Calu3 (cell line): ENCODE measurements at places on chromosomes 2 and 18. TPM values are rescaled to one million over a fixed set of nuclear protein-coding genes. Genes with fewer than 3 reads are reported as not detected.
A peak's percentile ranks its signal among the peaks of the same experiment; 100 is the strongest.

DNA sequence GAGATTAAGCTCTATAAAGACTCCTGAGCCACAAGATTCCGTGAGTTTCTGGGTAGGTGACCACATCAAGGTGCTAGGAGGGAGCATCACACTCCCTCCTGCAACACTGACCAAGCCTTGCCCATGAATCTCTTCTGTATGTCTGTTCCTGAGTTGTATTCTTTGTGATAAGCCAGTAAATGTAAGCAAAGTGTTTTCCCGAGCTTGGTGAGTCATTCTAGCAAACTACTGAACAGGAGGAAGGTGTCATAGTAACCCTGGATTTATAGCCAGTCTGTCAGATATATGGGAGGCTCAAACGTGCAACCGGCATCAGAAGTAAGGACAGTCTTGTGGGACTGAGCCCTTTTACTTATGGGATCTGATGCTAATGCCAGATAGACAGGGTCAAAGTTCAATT is 346.1 kb upstream of the KYNU start:
- H3K27ac ChIP-seq = no peak overlapping the region
- no peak overlapping the region for H3K4me3 ChIP-seq
- peaks cover 8% of the 10 kb centered on the region for H3K4me1 ChIP-seq

GRCh38 chr2:54954705-54955357 is 95.4 kb downstream of the RTN4 start:
- H3K4me3 ChIP-seq = no peak overlapping the region
- H3K36me3 ChIP-seq = no peaks in the 10 kb centered on the region
- no peak overlapping the region for H3K27ac ChIP-seq

DNA sequence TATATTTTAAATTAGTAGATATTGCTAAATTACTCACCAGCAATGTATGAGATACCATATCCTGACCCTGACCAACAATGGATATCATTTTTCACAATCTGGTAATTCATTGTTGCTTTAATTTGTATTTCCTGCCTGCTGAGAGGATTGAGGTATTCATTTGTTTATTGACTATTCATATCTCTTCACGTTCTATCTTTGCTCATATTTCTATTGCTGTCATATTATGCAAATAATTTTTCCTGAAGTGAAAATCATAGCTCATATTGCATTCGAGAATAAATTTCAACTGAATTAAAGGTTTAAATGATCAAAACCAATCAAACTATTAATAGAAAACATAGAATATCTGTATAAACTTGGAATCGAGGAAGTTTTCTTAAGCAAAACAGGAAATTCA is 31.0 kb downstream of the INO80D start:
- no peaks in the 10 kb centered on the region for H3K27me3 ChIP-seq
- H3K36me3 ChIP-seq = peaks cover 14% of the 10 kb centered on the region
- H3K4me1 ChIP-seq = no peaks in the 10 kb centered on the region
- H3K27ac ChIP-seq = no peak overlapping the region
- H3K4me3 ChIP-seq = no peak overlapping the region

GRCh38 chr18:22513721-22514481 is 96.2 kb upstream of the CTAGE1 start:
- no peak overlapping the region for H3K4me3 ChIP-seq
- H3K27me3 ChIP-seq = no peaks in the 10 kb centered on the region
- no peaks in the 10 kb centered on the region for H3K4me1 ChIP-seq

DNA sequence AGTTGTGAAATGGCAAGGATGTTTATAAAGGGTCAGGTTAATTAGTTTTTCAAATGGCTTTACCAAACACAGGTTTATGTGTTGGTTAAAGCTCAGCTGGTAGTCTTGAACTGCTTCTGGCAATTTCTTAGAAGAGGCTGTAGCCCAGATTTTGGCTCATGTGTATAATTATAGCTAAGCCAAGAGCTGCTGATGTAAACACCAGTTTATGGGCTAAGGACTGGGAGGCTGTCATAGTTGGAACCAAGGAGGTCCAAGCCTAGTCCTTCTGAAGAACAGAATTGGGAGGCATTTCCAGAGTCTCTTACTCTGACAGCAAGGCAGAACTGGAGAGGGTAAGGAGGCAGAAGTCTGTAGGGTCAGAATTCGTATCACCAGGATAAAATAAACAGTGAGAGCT is 25.4 kb downstream of the UBE2E3 start:
- H3K4me3 ChIP-seq = no peak overlapping the region
- no peak for DNase-seq
- H3K4me1 ChIP-seq = peaks cover 20% of the 10 kb centered on the region
- no peaks in the 10 kb centered on the region for H3K36me3 ChIP-seq
- H3K27me3 ChIP-seq = no peaks in the 10 kb centered on the region
- H3K27ac ChIP-seq = no peak overlapping the region

DNA sequence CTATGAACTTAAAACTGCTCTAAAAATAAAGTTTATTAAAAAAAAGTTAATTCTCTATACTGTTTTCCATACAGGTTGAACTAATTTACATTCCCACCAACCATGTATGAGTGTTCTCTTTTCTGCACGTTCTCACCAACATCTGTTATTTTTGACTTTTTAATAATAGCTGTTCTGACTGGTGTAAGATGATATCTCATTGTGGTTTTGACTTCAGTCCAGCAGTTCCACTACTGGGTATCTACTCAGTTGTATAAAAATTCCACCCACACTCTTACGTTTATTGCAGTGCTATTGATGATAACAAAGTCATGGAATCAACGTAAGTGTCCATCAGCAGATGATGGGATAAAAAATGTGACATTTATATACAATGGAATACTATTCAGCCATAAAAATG is 33.7 kb downstream of the SPAG16 start:
- no peaks in the 10 kb centered on the region for H3K36me3 ChIP-seq
- no peaks in the 10 kb centered on the region for H3K27me3 ChIP-seq
- no peak overlapping the region for H3K4me3 ChIP-seq
- H3K4me1 ChIP-seq = no peaks in the 10 kb centered on the region
- no peak for DNase-seq
- H3K27ac ChIP-seq = no peak overlapping the region

- no peaks in the 10 kb centered on the region for H3K4me1 ChIP-seq
- H3K27me3 ChIP-seq = no peaks in the 10 kb centered on the region
- H3K4me3 ChIP-seq = no peak overlapping the region
- no peak for DNase-seq
Observed at GRCh38 chr18:7676253-7676873, 109.2 kb downstream of the PTPRM start.

DNA sequence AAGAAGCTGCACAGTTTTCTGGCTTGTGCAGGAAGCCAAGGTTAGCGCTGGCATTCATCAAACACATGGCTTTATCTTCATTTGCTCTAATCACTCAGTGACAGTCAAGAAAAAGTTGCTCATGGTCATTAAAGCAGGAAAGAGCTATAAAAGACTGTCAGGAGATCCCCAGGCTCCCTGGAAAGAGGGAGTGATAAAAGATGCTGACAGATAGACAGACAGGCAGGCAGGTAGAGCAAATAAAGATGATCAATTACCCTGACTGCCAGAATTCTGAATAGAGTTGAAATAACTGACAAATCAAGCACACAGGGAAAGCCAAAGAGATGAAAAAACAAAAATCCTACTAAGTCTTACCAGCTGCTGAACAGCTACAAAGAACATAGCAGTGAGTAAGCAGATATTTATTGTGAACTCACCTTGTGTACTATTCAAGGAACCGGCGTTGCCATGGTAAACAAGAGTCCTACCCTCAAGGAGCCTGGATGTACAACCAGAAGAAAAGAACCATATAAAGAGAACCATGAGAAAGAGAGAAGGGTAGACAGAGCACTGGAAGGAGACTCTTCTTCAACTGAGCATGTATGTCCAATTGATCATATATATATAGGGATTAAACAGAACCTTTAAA is 68.0 kb downstream of the RNF152 start:
- H3K27me3 ChIP-seq = peaks cover 53% of the 10 kb centered on the region
- no peak overlapping the region for H3K4me3 ChIP-seq
- H3K36me3 ChIP-seq = no peaks in the 10 kb centered on the region
- no peak for DNase-seq
- H3K27ac ChIP-seq = no peak overlapping the region

DNA sequence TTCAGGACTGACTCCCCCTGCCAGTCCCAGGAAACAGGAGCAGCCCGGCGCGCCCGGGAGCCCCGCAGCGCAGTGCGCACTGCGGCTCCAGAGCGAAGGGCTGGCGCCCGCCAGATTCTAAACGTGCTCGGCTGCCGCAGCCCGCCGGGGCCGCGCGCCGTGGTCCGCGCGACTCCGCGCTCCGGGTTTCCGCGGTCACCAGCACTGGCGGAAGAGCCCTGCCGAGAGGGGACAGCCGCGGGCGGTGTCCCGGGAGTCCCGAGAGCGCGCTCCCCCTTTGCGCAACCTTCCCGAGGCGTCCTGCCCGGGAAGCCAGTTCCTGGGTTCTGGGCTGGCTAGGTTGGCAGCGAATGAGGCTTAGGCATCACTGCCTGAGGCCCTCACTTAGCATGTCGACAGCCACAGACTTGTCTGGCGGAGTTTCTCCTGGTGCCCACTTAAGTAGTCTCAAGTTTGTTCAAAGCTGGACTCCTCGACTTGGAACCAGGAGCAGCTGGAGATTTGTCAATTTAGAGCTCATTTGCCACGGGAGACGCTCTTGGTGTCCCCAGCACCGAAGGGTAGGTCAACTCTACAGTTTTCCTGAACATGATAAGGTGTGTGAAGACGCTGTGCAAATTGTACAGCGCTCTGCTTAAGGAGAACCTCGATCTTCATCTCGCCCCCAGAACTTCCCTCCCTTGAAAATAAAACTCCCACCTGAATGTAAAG is 1.5 kb upstream of the VSNL1 start:
- no peak overlapping the region for H3K27ac ChIP-seq
- H3K36me3 ChIP-seq = peaks cover 15% of the 10 kb centered on the region
- peak; percentile 15 for DNase-seq
- peak overlapping the region; percentile 38 for H3K4me3 ChIP-seq

DNA sequence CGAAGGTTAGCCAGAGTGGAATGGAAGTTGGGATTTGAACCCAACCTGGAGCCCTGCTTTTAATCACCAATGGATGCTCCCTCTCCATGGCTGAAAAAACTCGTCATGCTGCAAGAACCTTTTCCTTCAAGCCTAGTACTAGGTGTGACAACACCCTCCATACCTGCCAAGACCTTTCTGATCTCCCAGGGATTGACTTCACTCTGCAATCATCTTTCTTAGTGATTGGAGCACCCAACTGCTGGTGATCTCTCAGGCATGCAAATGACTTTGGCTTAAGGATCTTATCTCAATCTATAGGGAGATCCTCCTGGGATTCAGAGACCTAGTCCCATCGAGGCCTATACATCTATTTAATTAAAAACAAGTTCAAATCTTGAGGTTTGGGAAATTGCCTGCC is 23.5 kb upstream of the ITGB6 start:
- H3K27me3 ChIP-seq = no peaks in the 10 kb centered on the region
- H3K27ac ChIP-seq = peak overlapping the region; percentile 94
- H3K36me3 ChIP-seq = peaks cover 26% of the 10 kb centered on the region
- DNase-seq = no peak
- H3K4me1 ChIP-seq = peaks cover 95% of the 10 kb centered on the region

DNA sequence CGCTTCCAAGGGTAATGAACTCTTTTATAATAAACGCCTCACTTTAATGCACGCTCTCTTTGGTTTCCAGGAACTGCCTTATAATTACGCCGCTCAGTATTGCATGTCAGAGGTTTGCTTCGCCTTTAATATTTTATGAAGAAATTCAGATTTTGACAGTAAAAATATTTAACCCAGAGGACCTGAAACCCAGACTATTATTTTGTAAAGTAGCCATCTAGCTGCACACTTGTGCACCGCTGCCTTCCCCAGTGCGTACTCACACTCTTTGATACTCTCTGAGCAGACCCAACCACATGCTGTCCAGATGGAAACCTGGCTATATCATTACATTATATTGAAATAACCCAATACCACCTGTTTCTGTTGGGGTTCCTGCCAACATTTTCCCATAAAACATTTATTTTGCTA is 270.1 kb downstream of the C1D start:
- H3K4me3 ChIP-seq = no peak overlapping the region
- H3K4me1 ChIP-seq = peaks cover 8% of the 10 kb centered on the region
- H3K27ac ChIP-seq = no peak overlapping the region
- no peak for DNase-seq
- H3K27me3 ChIP-seq = peaks cover 20% of the 10 kb centered on the region
- H3K36me3 ChIP-seq = no peaks in the 10 kb centered on the region

GRCh38 chr2:218645126-218645525 is 14.3 kb downstream of the ZNF142 start:
- H3K4me3 ChIP-seq = no peak overlapping the region
- no peaks in the 10 kb centered on the region for H3K27me3 ChIP-seq
- no peak for DNase-seq
- H3K36me3 ChIP-seq = peaks cover 62% of the 10 kb centered on the region
- no peaks in the 10 kb centered on the region for H3K4me1 ChIP-seq
- peak overlapping the region; percentile 66 for H3K27ac ChIP-seq

GRCh38 chr18:73577365-73577764 is 570.3 kb downstream of the FBXO15 start:
- no peak overlapping the region for H3K27ac ChIP-seq
- no peaks in the 10 kb centered on the region for H3K4me1 ChIP-seq
- no peaks in the 10 kb centered on the region for H3K27me3 ChIP-seq
- no peaks in the 10 kb centered on the region for H3K36me3 ChIP-seq
- DNase-seq = no peak
- H3K4me3 ChIP-seq = no peak overlapping the region

GRCh38 chr2:6410313-6410712 is 455.4 kb downstream of the CMPK2 start:
- H3K4me3 ChIP-seq = no peak overlapping the region
- no peaks in the 10 kb centered on the region for H3K4me1 ChIP-seq
- H3K27me3 ChIP-seq = no peaks in the 10 kb centered on the region
- H3K36me3 ChIP-seq = no peaks in the 10 kb centered on the region
- no peak for DNase-seq
- H3K27ac ChIP-seq = no peak overlapping the region

- no peak overlapping the region for H3K27ac ChIP-seq
- H3K4me3 ChIP-seq = no peak overlapping the region
- H3K27me3 ChIP-seq = no peaks in the 10 kb centered on the region
- DNase-seq = no peak
Observed at GRCh38 chr2:113105047-113105785, 22.2 kb upstream of the IL1RN start.

GRCh38 chr2:235502336-235502735 is 8.5 kb downstream of the AGAP1 start:
- no peak overlapping the region for H3K27ac ChIP-seq
- H3K4me1 ChIP-seq = peaks cover 55% of the 10 kb centered on the region
- peak overlapping the region; percentile 48 for H3K4me3 ChIP-seq
- no peaks in the 10 kb centered on the region for H3K27me3 ChIP-seq
- no peak for DNase-seq
- H3K36me3 ChIP-seq = no peaks in the 10 kb centered on the region

ERBB4 gene
- total RNA-seq = 2.2 and 2.9 TPM in 2 replicates

MOCOS gene
- total RNA-seq = 24.5 and 25.7 TPM in 2 replicates

RAMP1 gene
- 9.6 and 9.8 TPM in 2 replicates for total RNA-seq

PLA2R1 gene
- 5.1 and 5.8 TPM in 2 replicates for total RNA-seq

ST8SIA5 gene
- 0.02 TPM in 1 of 2 replicates, not detected in the other for total RNA-seq

NGEF gene
- 1.3 and 1.7 TPM in 2 replicates for total RNA-seq

MC4R gene
- not detected in 2 replicates for total RNA-seq

FBXO36 gene
- total RNA-seq = 0.42 and 0.83 TPM in 2 replicates

HOXD12 gene
- not detected in 2 replicates for total RNA-seq

VPS54 gene
- 10.5 and 11.7 TPM in 2 replicates for total RNA-seq
